Calu3 (cell line): ENCODE measurements at places on chromosomes 11 and 22. TPM values are rescaled to one million over a fixed set of nuclear protein-coding genes. Genes with fewer than 3 reads are reported as not detected.

The KRTAP5-10 gene
- total RNA-seq, result not detected in 2 replicates

GRCh38 chr22:48424201-48424627 is 1403.5 kb downstream of the BRD1 start:
- H3K27me3 ChIP-seq, result no peaks in the 10 kb centered on the region
- H3K4me3 ChIP-seq, result no peak overlapping the region
- DNase-seq, result no peak
- no peaks in the 10 kb centered on the region for H3K4me1 ChIP-seq
- H3K36me3 ChIP-seq, result no peaks in the 10 kb centered on the region

The MUC2 gene
- total RNA-seq, result 0.05 TPM in 1 of 2 replicates, not detected in the other

The DCHS1 gene
- 0.02 TPM in 1 of 2 replicates, not detected in the other for total RNA-seq

The RIC3 gene
- 0.12 and 0.38 TPM in 2 replicates for total RNA-seq

- H3K4me1 ChIP-seq, result peaks cover 18% of the 10 kb centered on the region
- no peak for DNase-seq
- H3K27me3 ChIP-seq, result no peaks in the 10 kb centered on the region
Observed at GRCh38 chr11:94751218-94751609, 16.9 kb upstream of the AMOTL1 start.

DNA sequence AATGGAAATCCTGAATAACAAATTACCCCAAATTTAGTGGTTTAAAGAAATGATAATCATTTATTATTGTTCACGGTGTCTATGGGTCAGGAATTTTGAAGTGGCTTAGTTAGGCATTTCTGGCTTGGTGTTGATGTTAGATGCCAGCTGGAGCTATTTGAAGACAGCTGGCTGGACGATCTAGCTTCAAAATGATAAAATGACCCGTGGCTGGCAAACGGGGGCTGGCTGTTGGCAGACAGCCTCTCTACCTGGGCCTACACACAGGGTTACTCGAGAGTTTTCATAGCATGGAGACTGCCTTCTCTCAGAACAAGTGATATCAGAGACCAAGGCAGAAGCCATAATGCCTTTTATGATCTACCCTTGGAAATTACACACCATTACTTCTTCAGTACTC is 285.2 kb downstream of the METTL15 start:
- no peak overlapping the region for H3K27ac ChIP-seq
- no peak for DNase-seq
- no peaks in the 10 kb centered on the region for H3K27me3 ChIP-seq
- H3K4me1 ChIP-seq, result no peaks in the 10 kb centered on the region

The SPTBN2 gene
- 41.3 and 46.3 TPM in 2 replicates for total RNA-seq

GRCh38 chr11:77140231-77140851 is 12.3 kb downstream of the MYO7A start:
- peaks cover 24% of the 10 kb centered on the region for H3K27me3 ChIP-seq
- DNase-seq, result no peak
- H3K4me3 ChIP-seq, result no peak overlapping the region
- no peaks in the 10 kb centered on the region for H3K36me3 ChIP-seq
- H3K27ac ChIP-seq, result no peak overlapping the region

DNA sequence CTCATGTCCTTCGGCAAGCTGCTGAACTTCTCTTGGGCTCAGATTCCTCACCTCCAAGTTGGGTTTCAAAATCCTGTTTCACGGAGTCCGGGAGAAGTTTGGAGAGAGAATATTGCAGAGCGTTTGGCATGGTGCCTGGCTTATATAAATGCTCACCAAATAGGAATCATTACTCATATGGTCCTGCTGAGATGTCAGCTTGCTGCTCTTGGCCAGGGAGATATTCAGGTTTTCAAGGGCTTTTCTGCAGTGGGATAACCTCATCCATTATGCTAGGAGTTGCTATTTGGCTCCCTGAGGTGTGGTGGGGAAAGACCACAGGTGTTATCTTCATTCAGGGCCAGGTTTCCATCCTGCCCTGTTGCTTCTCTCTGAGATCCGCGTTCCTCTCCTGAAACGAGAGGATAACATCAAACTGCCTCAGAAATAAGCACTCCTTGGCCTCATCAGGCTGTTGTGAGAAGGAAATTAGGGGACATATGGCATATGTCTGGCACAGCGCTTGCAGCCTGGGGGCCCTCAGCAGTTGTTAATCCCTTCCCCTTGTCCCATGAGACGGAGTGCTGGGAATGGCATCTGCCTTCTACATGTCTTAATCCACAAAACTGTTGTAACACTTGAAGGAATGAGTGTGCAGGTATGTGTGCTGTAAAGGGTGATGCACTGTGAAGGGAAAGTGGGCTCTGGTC is 29.9 kb upstream of the ACER3 start:
- no peak overlapping the region for H3K4me3 ChIP-seq
- DNase-seq, result no peak
- H3K4me1 ChIP-seq, result no peaks in the 10 kb centered on the region
- no peaks in the 10 kb centered on the region for H3K36me3 ChIP-seq
- H3K27ac ChIP-seq, result no peak overlapping the region

The GGT1 gene
- 63.8 and 79.3 TPM in 2 replicates for total RNA-seq

- DNase-seq, result peak; percentile 28
- peak overlapping the region; percentile 61 for H3K4me3 ChIP-seq
- peaks cover 47% of the 10 kb centered on the region for H3K4me1 ChIP-seq
- H3K36me3 ChIP-seq, result peaks cover 6% of the 10 kb centered on the region
- peak overlapping the region; percentile 85 for H3K27ac ChIP-seq
Observed at GRCh38 chr11:102279641-102280170, 37.6 kb upstream of the BIRC3 start.

DNA sequence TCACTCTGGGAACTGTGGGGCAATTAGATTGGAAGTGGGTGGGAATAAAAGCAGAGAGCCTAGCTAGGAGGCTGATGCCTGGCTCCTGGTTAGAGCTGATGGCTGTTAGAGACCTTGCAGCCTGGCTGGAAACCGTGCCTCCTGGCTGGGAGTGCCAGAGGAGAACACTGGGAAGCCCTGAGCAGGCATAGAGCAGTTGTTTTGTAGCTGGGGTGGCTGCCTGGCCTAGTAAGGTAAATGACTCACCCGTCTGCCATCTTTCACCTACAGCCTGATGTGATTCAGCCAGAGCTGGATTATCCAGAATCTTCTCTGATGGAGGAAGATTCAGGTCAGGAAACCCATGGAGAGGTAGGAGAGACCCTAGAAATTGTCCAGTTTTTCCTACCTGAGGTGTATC is 6.1 kb downstream of the UQCR10 start:
- H3K27me3 ChIP-seq, result no peaks in the 10 kb centered on the region
- H3K4me1 ChIP-seq, result peaks cover 29% of the 10 kb centered on the region
- peak overlapping the region; percentile 55 for H3K27ac ChIP-seq
- H3K4me3 ChIP-seq, result no peak overlapping the region
- peaks cover 37% of the 10 kb centered on the region for H3K36me3 ChIP-seq
- peak; percentile 57 for DNase-seq

The BARX2 gene
- total RNA-seq, result 41.6 and 42.9 TPM in 2 replicates

DNA sequence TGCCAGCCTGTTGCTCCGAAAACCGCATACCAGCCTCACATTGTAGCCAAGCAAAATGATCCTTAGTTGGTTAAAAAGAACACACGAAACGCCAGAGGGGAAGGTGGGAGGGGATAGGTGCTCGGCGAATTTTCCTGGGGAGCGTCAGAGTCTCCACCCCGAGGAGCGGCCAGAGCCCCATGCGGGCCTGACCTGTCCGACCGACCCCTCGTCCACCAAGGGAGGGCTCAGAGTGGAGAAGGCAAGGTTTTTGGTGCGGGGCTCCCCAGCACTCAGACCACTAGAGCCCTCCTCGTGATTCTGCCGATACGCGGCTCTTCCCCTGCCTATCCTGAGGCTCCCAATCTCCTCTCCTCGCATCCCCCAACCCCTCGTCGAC is 39.6 kb downstream of the DIXDC1 start:
- H3K36me3 ChIP-seq, result no peaks in the 10 kb centered on the region
- H3K27me3 ChIP-seq, result peaks cover 9% of the 10 kb centered on the region
- no peak for DNase-seq
- peaks cover 8% of the 10 kb centered on the region for H3K4me1 ChIP-seq

The XKR3 gene
- not detected in 2 replicates for total RNA-seq

The ZP1 gene
- not detected in 2 replicates for total RNA-seq

GRCh38 chr11:73872749-73873357 is 3.8 kb downstream of the COA4 start:
- H3K4me3 ChIP-seq, result no peak overlapping the region
- peaks cover 15% of the 10 kb centered on the region for H3K4me1 ChIP-seq
- no peaks in the 10 kb centered on the region for H3K27me3 ChIP-seq
- H3K36me3 ChIP-seq, result peaks cover 52% of the 10 kb centered on the region
- no peak for DNase-seq

- no peak for DNase-seq
- no peaks in the 10 kb centered on the region for H3K27me3 ChIP-seq
- H3K36me3 ChIP-seq, result peaks cover 28% of the 10 kb centered on the region
- peaks cover 17% of the 10 kb centered on the region for H3K4me1 ChIP-seq
Observed at GRCh38 chr22:35318346-35319215, 18.9 kb downstream of the TOM1 start.

The FOLR2 gene
- total RNA-seq, result not detected in 2 replicates

DNA sequence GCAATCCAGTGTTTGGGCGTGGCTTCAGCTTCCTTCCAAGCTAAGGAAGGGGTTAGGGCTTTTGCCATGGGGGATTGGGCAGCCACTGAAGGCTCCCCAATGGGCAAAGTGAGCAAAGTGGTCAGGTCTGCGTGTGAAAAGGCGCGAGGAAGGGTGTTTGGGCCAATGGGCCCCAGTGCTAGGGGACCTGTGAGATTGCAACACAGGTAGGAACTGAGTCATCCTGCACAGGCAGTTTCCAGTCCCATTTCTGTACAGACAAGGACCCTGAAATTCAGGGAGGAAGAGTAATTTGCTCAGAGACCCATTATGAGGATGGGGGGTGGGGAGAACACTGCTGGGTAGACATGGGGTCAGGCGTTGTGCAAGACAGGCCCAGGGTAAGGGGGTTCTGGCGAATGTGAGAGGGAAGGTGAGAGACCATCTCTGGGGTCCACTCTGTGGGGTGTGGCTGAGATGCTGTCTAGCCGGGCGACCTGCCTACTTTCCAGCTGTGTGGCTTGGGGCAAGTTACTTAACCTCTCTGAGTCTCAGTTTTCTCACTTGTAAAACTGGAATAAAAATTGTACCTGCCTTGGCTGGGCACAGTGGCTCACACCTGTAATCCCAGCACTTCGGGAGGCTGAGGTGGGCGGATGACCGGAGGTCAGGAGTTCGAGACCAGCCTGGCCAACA is 7.3 kb downstream of the CCDC88B start:
- no peaks in the 10 kb centered on the region for H3K27me3 ChIP-seq
- H3K27ac ChIP-seq, result peak overlapping the region; percentile 59
- H3K4me3 ChIP-seq, result no peak overlapping the region

The KRTAP5-9 gene
- total RNA-seq, result 0.56 TPM in 1 of 2 replicates, not detected in the other

- peak overlapping the region; percentile 10 for H3K4me3 ChIP-seq
- H3K36me3 ChIP-seq, result peaks cover 57% of the 10 kb centered on the region
- no peaks in the 10 kb centered on the region for H3K27me3 ChIP-seq
- H3K4me1 ChIP-seq, result peaks cover 23% of the 10 kb centered on the region
Observed at GRCh38 chr11:587978-588380, 11.7 kb downstream of the PHRF1 start.

GRCh38 chr11:36724742-36725385 is 126.8 kb upstream of the RAG2 start:
- no peak overlapping the region for H3K4me3 ChIP-seq
- no peaks in the 10 kb centered on the region for H3K4me1 ChIP-seq
- DNase-seq, result no peak
- peaks cover 11% of the 10 kb centered on the region for H3K27me3 ChIP-seq

- H3K27ac ChIP-seq, result no peak overlapping the region
- H3K27me3 ChIP-seq, result no peaks in the 10 kb centered on the region
- H3K4me1 ChIP-seq, result peaks cover 26% of the 10 kb centered on the region
- H3K36me3 ChIP-seq, result peaks cover 24% of the 10 kb centered on the region
- DNase-seq, result no peak
Observed at GRCh38 chr11:57735619-57736298, 5.5 kb upstream of the SELENOH start.

The SAC3D1 gene
- total RNA-seq, result 12.9 and 17.6 TPM in 2 replicates

GRCh38 chr11:111913997-111914396 is 1.5 kb downstream of the HSPB2 start:
- no peak overlapping the region for H3K4me3 ChIP-seq
- DNase-seq, result no peak
- peaks cover 8% of the 10 kb centered on the region for H3K27me3 ChIP-seq
- H3K4me1 ChIP-seq, result peaks cover 11% of the 10 kb centered on the region
- H3K36me3 ChIP-seq, result peaks cover 5% of the 10 kb centered on the region
- H3K27ac ChIP-seq, result no peak overlapping the region

GRCh38 chr11:26761361-26761809 is 39.5 kb upstream of the SLC5A12 start:
- H3K4me3 ChIP-seq, result no peak overlapping the region
- no peaks in the 10 kb centered on the region for H3K4me1 ChIP-seq
- DNase-seq, result no peak
- H3K36me3 ChIP-seq, result no peaks in the 10 kb centered on the region
